Left renal cortex interstitium (tissue), 4 donors: ENCODE measurements at places on chromosomes 5 and 9. TPM values are rescaled to one million over a fixed set of nuclear protein-coding genes. Genes with fewer than 3 reads are reported as not detected.

Gene KIF20A
- 46.0 TPM for polyA plus RNA-seq

Gene SLC25A48
- polyA plus RNA-seq: 3.4 TPM

Gene SLC36A3
- not detected for polyA plus RNA-seq

Gene PCDHB15
- polyA plus RNA-seq: 15.2 TPM

Gene MYOZ3
- 7.1 TPM for polyA plus RNA-seq

Gene SLC25A2
- polyA plus RNA-seq: 0.14 TPM

Gene NAIP
- polyA plus RNA-seq: 47.7 TPM

Gene IPO11
- polyA plus RNA-seq: 39.3 TPM

Gene C9orf153
- 0.54 TPM for polyA plus RNA-seq

- DNase-seq: no peak
Measured at GRCh38 chr5:91381239-91381773, 1.8 kb downstream of the ARRDC3 start.

DNA sequence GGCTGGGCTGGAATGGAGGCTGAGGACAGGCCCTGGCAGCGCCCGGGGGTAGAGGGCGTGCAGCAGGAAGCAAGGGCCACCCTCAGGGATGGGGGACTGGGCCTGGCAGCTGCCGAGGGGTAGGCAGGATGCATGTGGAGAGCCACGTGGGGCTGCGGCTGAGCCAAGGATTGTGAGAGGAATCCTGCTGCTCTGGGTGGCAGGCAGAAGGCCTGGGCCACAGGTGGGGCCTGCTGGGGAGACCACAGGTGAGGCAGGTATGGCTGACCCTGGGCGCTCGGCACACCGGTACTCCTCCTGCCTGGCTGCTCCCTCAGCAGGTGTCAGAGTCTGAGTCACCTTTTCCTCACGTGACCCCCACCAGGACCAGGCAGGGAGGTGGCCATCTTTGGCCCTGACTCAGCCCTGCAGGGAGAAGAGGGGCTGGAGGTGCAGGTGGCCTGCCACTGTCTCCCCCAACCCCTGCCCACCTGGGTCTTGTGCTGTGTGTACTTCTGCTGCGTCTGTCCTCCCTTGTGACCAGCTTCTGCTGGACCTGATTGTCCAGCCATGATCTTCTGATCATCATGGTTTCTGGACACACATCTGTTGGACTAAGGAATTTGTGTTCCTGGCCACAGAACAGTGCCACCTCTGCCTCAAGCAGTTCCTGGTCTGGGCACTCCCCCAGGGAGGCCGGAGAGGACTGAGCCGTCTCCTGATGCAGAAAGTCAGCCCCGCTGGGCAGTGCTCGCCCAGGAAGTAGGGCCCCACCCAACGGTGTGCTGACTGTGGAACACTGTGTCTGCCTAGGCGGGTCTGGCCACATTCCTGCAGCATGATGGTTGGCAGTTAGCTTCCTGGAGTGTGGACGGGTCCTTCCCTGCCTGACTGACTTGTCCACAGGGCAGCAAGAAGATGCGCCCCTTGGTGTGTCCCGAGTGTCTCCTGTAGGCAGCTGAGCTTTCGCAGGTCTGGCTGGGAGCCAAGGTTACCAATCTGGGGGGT lies 6.4 kb downstream of the ARRDC1 start:
- no peak for DNase-seq

GRCh38 chr9:134360180-134360759 lies 34.0 kb downstream of the RXRA start:
- DNase-seq: no peak

DNA sequence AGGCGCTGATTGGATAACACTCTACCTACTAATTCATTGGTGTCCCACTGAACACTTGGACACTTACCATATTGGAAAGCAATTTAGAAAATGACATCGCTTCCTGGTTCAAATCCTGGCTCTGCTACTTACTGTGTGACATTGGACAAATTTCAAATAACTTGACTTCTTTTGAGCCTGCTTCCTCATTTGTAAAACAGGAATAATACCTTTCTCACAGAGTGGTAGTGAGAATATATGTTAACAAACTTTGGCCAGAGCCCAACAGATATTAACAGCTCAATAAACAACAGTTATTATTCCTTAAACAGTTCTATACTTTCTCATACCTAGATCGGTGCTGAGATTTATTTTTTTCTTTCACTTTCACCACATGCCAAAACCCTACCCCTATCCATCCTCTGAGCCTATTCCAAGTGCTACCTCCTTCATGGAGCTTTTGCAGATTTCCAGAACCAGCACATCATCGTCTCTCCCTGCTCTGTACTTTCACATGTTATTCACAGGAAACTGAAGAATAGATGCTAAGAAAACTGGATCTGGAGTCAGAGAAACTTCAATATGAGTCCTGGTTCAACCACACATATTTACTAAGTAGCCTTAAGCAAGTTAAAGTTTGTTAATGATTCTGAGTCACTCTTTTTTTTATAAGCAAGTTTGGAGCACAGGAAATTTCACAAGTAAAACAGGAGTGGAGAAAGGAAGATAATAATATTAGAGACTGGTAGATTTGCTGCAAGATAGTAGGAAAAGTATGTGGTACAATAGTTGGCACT lies 92.3 kb downstream of the STRBP start:
- DNase-seq: no peak

DNA sequence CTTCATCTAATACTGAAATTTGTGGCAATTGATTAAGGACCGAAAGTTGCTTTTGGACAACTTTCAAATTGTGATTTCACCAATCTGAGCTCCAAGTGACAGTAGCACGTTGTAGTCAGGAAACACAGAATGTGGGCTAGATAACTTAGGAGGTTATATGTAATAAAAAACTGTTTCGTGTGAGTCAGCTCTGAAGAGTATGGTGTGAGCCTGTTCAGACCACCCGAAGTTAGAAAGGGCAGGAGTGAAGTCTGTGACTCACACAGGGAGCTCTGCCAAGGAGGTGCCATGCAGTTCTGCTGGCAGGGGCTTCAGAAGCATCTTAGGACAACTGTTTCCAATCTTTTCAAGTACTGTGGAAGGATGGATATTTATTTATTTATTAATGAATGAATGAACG lies 16.4 kb upstream of the ZBTB34 start:
- no peak for DNase-seq

GRCh38 chr5:137316346-137316736 lies 182.8 kb downstream of the SPOCK1 start:
- DNase-seq: no peak

DNA sequence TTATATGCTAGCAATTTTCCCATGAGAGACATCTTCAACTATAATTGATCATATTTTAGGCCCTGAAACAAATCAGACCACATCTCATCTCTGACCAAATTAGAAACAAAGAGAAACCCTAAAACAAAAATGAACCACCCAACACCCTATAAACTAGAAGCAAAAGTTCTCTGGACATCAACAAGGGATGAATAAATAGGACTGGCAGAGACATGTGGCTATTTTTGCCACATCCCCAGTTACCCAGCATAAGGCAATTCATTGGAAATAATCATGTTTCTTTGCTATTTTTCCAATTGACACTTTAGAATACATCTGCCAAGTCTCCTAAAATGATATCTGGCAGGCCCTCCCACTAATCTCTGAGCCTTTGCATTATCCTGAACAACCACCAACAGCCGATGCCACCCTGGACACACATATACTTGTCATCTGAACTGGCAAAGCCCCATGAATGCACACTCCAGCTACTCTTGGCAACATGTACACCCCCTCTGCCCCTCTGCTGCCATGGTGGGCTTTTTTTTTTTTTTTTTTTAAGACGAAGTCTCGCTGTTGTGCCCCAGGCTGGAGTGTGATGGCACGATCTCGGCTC lies 53.5 kb upstream of the EQTN start:
- DNase-seq: no peak

DNA sequence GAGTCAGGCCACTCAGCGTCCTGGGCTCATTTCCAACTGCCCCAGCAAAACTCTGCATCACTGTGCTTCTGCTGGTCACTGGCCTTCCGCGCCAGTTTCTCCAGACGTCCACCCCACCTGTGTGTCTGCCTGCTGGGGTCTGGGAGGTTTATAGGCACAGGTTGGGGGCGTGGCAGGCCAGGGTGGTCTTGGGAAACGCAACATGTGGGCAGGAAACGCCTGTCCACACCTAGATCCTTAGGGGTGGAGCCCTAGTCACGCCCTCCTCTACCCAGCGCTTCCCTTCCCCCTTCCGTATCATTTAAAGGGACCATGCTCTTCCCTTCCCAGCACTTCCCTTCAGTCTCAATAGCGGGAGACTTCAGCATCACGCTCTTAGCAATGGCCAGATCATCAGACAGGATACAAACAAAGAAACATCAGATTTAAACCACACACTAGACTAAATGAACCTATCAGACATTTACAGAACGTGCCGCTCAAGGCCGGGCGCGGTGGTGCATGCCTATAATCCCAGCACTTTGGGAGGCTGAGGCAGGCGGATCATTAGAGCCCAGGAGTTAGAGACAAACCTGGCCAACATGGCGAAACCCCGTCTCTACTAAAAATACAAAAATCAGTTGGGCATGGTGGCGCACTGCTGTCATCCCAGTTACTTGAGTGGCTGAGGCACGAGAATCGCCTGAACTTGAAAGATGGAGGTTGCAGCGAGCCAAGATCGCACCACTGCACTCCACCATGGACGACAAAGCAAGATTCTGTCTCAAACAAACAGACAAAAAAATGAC lies 11.8 kb upstream of the BTNL9 start:
- DNase-seq: no peak

GRCh38 chr9:85521371-85522197 lies 220.2 kb downstream of the AGTPBP1 start:
- no peak for DNase-seq

DNA sequence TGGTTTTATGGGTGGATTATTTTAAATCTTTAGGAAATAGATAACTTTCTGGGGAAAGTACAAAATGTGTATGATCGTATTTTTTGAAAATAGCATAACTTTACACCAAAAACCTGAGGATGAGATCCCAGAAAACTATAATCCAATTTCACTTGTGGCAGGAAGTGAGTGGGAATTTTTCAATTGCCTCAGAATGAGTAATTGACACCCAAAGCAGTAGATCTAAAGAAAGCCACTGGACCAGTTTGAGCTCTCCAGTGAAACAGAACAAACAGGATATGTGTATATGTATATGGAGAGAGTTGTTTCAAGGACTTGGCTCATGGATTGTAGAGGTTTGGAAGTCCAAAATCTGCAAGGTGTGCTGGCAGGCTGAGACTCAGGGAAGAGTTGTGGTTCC lies 109.2 kb upstream of the SHB start:
- no peak for DNase-seq

DNA sequence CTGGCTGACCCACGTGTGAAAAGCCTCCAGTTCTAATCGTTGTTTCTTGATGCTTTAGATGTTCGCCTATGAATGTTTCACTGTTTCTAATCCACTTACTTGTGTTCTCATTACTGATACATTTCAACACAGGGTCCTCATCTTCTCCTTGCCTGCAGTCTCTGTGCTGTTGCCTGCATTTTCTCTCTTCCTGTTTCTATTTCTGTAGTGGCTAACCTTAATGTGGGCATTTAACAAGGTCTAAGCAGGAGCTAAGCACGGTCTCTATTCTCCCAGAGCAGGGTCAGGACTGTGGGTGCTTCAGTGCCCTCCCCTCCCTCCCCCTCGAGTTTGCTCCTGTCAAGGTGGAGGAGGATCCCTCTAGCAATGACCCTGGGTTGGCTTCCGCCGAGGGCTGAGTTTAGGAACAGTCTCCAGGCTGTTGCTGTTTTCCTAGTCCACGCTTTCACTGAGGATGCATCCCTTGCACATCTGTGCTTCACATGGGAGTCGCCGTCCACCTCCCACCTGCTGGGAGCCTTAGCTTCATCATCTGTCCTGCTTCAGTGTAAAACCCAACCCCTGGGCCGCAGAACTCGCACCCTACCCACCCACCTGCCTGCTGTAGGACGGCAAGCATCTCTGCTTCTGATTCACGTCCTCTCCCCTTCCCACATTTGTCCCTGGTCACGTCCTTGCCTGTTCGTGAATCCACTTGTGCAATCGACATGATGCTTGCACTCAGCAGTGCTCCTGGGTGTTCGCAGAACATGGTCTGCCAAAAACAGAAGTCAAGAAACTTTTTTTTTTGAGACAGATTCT lies 2.4 kb upstream of the EXOC3 start:
- DNase-seq: no peak

DNA sequence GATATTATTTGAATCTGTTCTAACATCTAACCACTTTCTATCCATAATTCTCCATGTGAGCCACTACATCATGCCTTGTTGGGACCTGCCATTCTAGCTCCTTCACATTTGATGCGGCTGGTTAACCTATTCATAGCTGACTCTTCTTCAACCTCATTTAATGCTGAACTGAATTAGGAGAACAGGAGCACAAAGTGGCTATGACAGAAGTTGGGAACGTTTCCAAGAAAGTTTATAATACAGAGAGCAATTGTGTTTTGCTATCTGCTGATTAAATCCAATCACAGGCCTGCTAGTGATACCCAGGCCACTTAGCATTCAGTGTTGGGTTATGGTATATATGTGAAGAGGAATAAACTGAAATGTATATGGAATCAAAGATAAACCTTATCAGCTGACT lies 440.3 kb downstream of the PTPRD start:
- no peak for DNase-seq

DNA sequence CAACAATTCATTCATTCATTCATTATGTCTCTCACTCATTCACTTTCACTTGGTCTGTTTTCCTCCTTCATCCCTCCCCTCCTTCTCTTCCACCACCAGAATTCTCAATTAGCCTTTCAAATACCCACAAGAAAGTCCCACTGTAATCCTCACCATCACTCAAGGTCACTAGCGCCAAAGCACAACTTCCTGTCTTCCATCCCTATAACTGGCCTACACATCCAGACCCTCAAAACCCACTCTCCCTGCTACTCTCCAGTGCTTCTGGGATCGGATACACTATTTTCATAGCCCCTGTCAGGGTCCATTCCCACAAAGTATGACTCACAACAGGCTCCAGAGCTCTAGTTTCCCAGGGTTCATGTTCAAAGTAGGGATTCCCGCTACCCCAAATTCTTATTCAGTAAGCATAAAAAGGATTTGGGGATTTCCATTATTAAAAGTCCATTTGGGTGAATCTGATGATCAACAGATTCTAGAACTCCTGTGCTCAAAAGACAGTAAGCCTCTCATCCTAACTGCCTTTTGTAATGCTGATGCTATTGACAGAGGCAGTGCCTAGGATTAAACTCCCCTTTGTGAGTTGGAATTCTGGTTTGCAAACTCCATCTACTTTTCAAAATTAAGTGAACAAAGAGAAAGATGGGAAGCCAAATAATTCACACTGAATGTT lies 250.9 kb downstream of the SEMA5A start:
- DNase-seq: no peak

- no peak for DNase-seq
Measured at GRCh38 chr5:138054206-138054605, 21.3 kb upstream of the FAM13B start.

GRCh38 chr5:37471666-37472197 lies 92.6 kb downstream of the WDR70 start:
- no peak for DNase-seq

- no peak for DNase-seq
Measured at GRCh38 chr9:132646726-132647125, 23.1 kb downstream of the DDX31 start.

GRCh38 chr5:137561608-137562007 lies 62.5 kb upstream of the SPOCK1 start:
- DNase-seq: no peak

GRCh38 chr9:108869092-108869725 lies 7.1 kb downstream of the ACTL7A start:
- DNase-seq: no peak
